Pons (tissue), 1 donor: ENCODE measurements at places on chromosomes 5 and 9.

- no peak for DNase-seq
Measured at GRCh38 chr5:66987540-66987939, 209.1 kb downstream of the CD180 start.

- DNase-seq: no peak
Measured at GRCh38 chr9:104748359-104749031, 1.0 kb downstream of the NIPSNAP3A start.

- no peak for DNase-seq
Measured at GRCh38 chr9:88418025-88418424, 29.8 kb downstream of the SPIN1 start.

DNA sequence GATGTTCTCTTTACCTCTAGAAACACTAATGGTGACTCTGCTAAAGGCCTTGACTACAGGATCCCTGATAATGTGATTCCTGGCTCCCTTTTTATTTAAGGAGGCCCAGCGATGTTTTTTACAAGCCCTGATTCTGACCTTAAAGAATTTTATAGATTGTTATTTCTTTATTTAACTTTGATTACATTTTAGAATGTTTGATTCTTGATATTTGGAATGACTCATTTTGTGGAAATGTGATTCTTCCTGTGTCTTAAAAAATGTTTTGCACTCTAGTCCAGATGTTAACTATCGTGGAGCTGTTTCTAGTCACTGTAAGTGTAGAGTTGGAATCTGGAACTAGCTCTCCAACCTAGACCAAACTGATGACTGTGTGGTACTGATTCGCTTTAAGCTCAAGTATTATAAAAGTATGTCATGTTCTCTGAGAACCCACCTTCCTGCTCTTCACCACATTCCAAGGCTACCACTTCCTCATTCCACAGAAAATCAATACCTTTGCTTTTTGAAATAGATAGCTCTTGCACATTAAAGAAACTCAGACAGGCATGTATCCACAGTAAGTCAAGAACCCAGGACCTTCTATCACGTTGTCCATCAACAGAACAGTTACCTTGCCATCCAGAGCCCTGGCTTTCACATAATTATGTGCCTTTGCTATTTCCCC is 65.2 kb downstream of the JMY start:
- DNase-seq: no peak

- DNase-seq: no peak
Measured at GRCh38 chr5:96601200-96601599, 61.0 kb upstream of the CAST start.

DNA sequence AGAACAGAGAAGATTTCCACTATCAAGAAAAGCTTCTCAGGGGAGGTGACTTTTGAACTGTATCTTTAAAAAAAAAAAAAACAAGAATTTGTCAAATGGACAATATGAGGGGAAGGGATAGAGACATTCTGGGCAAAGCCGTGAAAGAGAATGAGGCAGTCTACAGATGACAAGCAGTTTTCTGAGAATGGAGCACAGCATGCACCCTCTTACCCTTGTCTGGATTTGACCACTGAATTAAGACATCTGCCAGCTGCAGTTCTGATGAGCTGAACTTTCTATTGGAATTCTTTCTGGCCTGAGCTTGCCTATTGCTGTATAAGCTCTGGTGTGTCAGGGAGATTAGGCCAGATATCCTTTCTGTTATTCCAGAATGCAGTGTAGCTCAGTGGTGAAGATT is 10.3 kb upstream of the RANBP3L start:
- DNase-seq: no peak

- no peak for DNase-seq
Measured at GRCh38 chr5:140220698-140221064, 45.7 kb downstream of the CYSTM1 start.
